CD8-positive, alpha-beta T cell (primary cell): ENCODE measurements at places on chromosomes 11 and 22. TPM values are rescaled to one million over a fixed set of nuclear protein-coding genes. Genes with fewer than 3 reads are reported as not detected.

DNA sequence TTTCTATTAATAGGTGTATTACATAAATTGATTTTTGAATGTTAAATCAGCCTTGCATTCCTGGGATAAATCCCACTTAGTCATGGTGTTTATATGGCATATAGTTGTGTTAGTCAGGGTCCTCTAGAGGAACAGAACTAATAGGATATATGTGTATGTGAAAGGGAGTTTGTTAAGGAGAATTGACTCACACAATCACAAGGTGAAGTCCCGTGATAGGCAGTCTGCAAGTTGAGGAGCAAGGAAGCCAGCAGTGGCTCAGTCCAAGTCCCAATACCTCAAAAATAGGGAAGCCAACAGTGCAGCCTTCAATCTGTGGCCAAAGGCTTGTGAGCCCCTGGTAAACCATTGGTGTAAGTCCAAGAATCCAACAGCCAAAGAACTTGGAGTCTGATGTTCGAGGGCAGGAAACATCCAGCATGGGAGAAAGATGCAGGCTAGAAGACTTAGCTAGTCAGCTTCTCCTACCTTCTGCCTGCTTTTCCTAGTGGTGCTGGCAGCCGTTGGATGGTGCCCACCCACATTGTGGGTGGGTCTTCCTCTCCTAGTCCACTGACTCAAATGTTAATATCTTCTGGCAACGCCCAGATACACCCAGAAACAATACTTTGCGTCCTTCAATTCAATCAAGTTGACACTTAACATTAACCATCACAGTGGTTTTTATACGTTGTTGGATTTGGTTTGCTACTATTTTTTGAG, 12.9 kb downstream of the SFI1 start:
- DNase-seq, result no peak

DNA sequence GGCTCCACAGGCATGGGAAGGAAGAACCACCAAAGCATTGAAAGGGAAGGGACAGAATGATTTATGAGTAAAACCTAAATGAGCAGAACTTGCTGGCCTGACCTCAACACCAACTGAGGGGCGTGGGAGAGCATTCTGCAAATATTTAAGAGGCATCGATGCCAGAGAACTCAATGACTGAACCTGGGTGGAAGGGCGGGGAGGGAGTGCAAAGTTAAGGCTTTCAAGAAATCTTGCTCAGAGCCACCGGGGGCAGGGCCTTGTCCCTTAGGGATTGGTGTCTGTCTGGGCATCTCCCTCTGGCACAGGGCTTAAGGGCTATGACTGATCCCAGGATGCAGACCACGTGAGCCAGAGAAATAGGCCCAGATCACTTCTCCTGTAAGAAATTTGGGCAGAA, 137.1 kb downstream of the ADAMTS15 start:
- no peak for DNase-seq

GRCh38 chr22:31922534-31922933, 21.8 kb upstream of the YWHAH start:
- DNase-seq, result no peak

GRCh38 chr22:45240810-45241631, at the start of gene KIAA0930:
Gene KIAA0930, minus strand, starts transcription at chr22:45240894. Its CDS starts 191 bp downstream, at chr22:45240703.
- peak; percentile 78 for DNase-seq

- DNase-seq, result no peak
Measured at GRCh38 chr22:21919526-21920307, 32.9 kb downstream of the PPM1F start.

DNA sequence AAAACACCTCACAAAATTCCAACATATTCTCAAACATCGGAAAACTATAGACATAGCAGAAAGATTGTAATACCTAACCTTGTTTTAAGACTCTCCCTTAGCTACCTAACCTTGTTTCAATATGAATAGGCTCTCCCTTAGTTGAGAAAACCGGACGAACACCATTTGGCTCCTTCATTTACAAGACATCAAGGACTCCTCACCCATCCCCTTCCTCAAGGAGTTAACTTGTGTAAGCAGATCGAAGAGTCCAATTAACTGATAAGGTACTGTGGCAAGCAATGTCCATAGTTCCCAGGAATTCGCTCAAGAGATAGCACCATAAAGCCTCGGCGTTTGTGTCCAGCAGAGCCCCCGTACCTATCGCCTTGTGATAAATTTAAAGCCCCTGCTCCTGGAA, 4.6 kb upstream of the ACRV1 start:
- DNase-seq, result no peak

DNA sequence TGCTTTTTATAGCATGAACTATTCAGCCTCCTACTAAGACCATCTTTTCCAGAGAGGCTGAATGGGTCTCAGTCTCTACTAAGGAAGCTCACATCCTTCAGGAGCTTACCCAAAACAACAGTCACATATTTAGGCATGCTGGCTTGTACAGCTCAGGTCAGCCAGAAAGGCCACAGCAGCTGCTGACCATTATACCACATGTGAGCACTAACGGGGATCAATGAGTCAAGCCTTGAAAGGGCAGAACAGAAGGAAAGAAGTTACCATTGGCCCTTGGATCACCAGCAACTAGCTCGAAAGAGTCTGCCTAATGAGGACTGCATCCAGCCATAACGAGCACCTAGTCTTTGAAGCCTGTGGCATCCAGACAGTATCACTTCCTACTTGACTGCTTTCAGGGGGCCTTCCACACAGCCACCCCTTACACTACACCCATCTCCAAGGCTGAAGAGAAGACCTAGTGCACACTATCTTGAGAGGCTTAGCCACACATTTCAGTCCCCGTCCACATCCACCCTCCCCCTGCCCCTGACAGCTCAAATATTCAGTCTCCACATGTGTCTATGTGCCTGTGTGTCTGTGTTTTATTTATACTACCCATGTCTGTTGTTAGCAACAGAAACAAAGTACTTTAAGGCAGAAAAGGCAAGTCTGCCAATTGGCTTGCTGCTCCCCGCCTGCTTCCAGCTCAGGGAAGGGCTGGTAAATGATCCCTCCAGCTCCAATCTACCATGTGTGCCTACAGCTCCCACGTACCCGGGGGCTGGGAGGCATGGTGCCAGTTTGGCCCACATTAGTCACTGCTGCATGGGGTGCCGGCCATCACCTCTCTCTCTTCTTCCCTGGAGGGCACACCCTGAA, 95.5 kb downstream of the RPL27A start:
- no peak for DNase-seq

DNA sequence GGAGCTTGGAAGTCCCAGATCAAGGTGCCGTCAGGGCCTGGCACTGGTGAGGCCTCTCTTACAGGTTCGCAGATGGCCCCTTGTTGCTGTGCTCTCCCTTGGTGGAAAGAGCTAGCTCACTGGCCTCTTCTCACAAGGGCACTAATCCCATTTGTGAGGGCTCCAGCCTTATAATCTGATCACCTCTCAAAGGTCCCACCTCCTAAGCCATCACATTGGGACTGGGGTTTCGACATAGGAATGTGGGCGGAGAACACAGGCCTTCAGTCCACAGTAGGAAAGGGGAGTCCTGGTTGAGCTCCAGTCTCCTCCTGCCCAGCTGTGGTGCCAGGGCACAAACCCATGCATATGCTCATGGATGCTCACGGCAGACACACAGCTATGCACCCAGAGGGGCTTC, 14.0 kb upstream of the LRRC32 start:
- no peak for DNase-seq

DNA sequence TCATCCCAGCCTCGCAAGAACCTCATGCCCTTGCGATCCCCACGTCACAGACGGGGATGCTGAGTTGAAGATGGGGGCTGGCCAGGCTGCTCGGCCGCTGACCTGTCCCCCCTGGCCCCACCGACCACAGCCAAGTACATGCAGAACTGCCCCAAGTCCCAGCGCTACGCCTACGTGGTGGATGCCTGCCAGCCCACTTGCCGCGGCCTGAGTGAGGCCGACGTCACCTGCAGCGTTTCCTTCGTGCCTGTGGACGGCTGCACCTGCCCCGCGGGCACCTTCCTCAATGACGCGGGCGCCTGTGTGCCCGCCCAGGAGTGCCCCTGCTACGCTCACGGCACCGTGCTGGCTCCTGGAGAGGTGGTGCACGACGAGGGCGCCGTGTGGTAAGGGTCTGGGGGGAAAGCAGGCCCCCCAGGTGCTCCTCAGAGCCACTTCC, 10.0 kb downstream of the MUC5B start:
- DNase-seq, result no peak

- DNase-seq, result peak; percentile 58
Measured at GRCh38 chr11:35126000-35126878, 12.7 kb upstream of the CD44 start.

DNA sequence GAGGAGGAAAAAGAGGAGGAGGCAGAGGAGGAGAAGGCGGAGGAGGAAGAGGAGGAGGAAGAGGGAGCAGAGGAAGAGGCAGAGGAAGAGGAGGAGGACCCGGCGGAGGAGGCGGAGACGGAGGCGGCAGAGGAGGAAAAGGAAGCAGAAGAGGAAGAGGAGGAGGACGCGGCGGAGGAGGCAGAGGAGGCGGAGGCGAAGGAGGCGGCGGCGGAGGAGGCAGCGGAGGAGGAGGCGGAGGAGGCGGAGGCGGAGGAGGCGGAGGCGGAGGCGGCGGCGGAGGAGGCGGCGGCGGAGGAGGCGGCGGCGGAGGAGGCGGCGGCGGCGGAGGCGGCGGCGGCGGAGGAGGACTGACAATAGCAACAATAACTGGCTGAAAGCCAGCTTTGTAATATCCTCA, 616.6 kb downstream of the TBC1D22A start:
- DNase-seq, result no peak

- no peak for DNase-seq
Measured at GRCh38 chr22:26602127-26602526, 12.2 kb upstream of the TPST2 start.

- DNase-seq, result no peak
Measured at GRCh38 chr11:44028401-44028800, 19.4 kb upstream of the ACCSL start.

DNA sequence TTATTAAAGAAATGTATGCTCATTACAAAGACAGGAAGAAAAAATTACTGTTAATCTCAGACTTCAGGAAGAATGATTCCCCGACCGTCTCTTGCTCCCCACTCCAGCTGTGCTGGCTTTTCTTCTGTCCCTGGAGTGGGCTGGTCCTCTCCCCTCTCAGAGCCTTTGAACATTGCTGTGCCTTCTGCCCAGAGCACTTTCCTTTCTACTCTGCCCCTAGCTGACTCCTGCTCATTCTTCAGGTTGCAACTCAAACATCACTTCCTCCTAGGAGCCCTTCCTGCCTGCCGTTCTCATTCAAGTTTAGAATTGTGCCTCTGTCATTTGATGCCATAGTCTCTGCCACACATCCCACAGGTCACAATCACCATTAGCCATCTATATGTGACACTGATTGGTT, 329.5 kb downstream of the MIAT start:
- DNase-seq, result no peak

DNA sequence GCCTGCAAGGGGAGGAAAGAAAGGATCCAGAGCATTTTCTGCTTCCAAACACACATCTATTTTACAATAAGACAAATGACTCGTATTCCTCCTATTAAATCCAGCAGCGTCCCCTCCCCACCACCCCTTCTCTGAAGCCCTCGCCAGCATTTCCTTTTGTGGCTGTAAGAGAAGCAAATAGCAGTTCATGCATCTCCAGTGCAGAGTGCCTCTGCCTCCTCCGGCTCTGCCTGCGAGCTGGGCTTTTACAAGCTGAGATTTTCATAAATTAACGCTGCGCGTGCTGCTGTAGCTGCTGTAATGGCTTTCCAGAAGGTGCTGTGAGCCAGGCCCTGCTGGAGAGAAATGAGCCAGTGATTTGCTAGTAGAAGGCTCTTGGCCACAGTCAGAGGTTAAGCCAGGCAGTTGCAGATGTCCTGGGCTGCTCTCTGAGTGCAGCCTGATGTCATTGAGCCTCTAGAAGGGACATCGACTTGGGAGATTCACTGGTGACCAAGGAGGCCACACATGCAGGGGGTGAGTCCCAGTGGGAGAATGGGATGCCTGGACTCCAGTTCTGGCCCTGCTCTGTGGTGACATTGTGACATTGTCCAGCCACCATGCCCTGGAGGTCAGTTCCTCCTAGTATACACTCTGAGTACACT, 134.5 kb upstream of the NAV2 start:
- no peak for DNase-seq

GRCh38 chr22:44371741-44372525, 59.2 kb upstream of the SHISAL1 start:
- no peak for DNase-seq

GRCh38 chr11:82890936-82891335, 9.3 kb downstream of the PRCP start:
- no peak for DNase-seq

GRCh38 chr11:8649361-8649760, 33.1 kb downstream of the TRIM66 start:
- DNase-seq, result no peak

DNA sequence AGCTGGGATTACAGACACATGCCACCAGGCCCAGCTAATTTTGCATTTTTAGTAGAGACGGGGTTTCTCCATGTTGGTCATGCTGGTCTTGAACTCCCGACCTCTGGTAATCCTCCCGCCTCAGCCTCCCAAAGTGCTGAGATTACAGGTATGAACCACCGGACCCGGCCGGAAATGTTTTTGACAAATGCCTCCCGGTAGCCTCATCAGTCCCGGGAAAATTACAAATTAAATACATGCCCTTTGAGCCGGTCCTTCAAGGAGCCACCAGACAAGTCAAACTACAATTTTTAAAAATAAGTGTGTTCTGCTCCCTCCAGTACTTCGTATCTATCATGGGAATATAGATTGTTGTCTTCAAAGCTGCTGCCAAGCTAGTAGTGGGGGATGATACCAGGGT, 17.5 kb downstream of the WBP2NL start:
- no peak for DNase-seq

DNA sequence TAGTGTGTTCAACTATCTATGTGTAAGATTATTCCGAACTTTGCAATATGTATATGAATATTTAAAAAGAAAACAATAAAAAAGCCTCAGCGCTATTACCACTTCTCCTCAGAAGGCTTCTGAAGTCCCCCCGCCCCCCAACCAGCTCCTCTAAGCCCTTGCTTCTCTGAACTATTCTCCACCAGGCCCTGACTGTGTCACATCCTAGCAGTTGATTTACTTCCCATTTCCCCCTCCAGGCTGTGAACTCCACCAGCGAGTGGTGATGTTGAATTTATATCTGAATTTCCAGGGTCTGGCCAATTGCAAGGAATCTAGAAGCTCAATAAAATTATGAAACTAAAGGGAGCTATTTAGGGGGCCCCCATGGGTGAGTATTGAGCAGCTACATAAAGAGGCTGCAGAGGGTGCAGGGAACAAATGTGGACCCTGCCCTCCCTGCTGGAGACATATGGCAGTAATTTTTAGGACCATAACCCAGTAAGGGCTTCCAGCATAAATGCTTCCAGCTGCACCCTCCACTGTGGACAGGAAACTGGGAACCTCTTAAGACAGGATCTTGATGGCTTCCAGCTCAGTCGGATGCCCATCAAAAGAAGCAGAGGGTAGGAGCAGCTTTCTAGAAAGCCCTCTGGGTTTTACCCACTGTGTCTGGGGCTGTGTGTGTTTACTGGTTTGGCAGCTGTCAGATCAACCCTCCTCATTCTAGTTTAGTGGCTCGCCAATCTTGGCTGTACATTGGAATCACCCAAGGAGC, 81.4 kb downstream of the TIMP3 start:
- no peak for DNase-seq

- no peak for DNase-seq
Measured at GRCh38 chr22:20834206-20834605, 24.4 kb downstream of the PI4KA start.

Gene LRRN4CL
- total RNA-seq, result not detected

Gene IRAG1
- total RNA-seq, result not detected

Gene TAF1D
- total RNA-seq, result 190 TPM

Gene SLC22A12
- total RNA-seq, result not detected

Gene HTR3A
- not detected for total RNA-seq

Gene KRTAP5-2
- total RNA-seq, result not detected

Gene CFAP300
- total RNA-seq, result not detected

Gene KREMEN1
- total RNA-seq, result not detected

Gene GAS2L1
- total RNA-seq, result not detected

Gene SRPRA
- 234 TPM for total RNA-seq

Gene KDM4D
- 0.14 TPM for total RNA-seq

Gene USP2
- 3.4 TPM for total RNA-seq

Gene TEX54
- total RNA-seq, result not detected

Gene SHANK3
- total RNA-seq, result not detected

Gene GAB4
- 0.16 TPM for total RNA-seq
